Adrenal gland (tissue), 19 donors: ENCODE measurements at places on chromosomes 2 and 18. TPM values are rescaled to one million over a fixed set of nuclear protein-coding genes. Genes with fewer than 3 reads are reported as not detected.
A peak's percentile ranks its signal among the peaks of the same experiment; 100 is the strongest.

DNA sequence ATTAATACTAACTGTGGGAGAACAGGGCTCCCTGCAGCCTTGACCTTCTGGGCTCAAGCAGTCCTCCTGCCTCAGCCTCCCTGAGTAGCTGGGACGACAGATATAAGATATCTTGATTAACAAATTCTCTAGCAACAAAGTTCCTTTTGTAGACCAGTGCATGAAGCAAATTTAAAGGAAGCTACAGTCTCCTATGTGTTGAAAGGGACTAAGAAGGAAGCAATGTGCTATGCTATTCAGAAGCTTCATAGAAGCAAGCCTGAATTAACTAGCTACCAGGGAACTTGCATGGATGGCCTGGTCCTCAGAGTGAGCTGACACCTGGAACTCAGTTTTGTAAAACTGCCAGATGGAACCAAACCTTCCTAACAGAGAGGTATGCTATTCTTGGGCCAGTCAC lies 33.2 kb downstream of the RAPH1 start:
- no peak for DNase-seq
- no peaks in the 10 kb centered on the region for H3K4me1 ChIP-seq
- no peak overlapping the region for H3K27ac ChIP-seq
- H3K27me3 ChIP-seq, result no peaks in the 10 kb centered on the region
- no peaks in the 10 kb centered on the region for H3K36me3 ChIP-seq

- no peaks in the 10 kb centered on the region for H3K36me3 ChIP-seq
- H3K4me1 ChIP-seq, result no peaks in the 10 kb centered on the region
- no peak for DNase-seq
Observed at GRCh38 chr2:233341296-233341695, 13.0 kb upstream of the DGKD start.

GRCh38 chr2:43192744-43193651 lies 33.4 kb downstream of the ZFP36L2 start:
- no peak for DNase-seq
- no peaks in the 10 kb centered on the region for H3K27me3 ChIP-seq
- no peak overlapping the region for H3K4me3 ChIP-seq
- no peak overlapping the region for H3K27ac ChIP-seq
- H3K36me3 ChIP-seq, result no peaks in the 10 kb centered on the region
- no peaks in the 10 kb centered on the region for H3K4me1 ChIP-seq

DNA sequence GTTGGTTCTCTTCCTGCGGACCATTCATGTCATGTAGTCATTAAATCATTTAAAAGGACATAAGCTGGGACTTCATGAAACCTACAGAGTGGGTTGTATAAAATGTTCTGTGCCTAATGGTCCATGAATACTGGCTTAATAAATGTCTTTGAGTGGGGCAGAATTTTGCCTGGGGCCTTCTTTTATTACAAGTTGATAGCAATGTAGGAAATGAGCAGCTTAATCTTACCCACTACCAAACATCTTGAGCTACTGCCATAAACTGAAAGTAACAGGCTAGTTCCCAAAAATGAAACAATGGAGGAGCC lies 130.9 kb downstream of the TMEM17 start:
- H3K27ac ChIP-seq, result no peak overlapping the region
- no peak for DNase-seq
- no peaks in the 10 kb centered on the region for H3K27me3 ChIP-seq
- H3K36me3 ChIP-seq, result no peaks in the 10 kb centered on the region
- no peak overlapping the region for H3K4me3 ChIP-seq
- H3K4me1 ChIP-seq, result no peaks in the 10 kb centered on the region

GRCh38 chr2:118635891-118636290 lies 211.6 kb downstream of the EN1 start:
- no peaks in the 10 kb centered on the region for H3K4me1 ChIP-seq
- H3K27me3 ChIP-seq, result no peaks in the 10 kb centered on the region
- DNase-seq, result no peak
- H3K27ac ChIP-seq, result no peak overlapping the region
- H3K36me3 ChIP-seq, result no peaks in the 10 kb centered on the region

DNA sequence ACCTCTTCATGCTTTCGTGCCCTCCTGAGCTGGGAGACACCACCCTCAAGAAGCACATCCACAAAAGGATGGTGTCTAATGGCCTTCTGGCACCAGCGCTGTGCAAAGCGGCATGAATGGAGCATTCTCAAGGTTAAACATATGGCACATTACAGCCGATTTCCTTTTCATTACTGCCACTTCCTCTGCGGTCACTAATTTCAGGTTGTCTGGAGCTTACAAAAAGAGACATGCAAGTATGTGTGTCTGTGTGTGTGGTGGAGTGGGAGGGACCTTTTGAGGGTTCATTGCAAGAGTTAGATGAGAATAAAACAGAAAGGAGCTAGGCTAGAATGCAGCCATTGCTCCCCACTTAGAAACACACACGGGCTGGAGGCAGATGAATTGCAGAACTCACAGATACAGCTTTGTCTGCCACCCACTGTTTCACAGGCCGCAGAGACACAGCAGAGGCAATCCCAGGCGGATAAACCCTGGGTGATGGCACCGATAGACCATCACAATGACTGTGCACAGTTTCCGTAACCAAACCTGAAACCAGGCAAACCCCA lies 76.0 kb downstream of the TGIF1 start:
- H3K4me3 ChIP-seq, result no peak overlapping the region
- H3K27me3 ChIP-seq, result no peaks in the 10 kb centered on the region
- no peak overlapping the region for H3K27ac ChIP-seq
- no peak for DNase-seq

DNA sequence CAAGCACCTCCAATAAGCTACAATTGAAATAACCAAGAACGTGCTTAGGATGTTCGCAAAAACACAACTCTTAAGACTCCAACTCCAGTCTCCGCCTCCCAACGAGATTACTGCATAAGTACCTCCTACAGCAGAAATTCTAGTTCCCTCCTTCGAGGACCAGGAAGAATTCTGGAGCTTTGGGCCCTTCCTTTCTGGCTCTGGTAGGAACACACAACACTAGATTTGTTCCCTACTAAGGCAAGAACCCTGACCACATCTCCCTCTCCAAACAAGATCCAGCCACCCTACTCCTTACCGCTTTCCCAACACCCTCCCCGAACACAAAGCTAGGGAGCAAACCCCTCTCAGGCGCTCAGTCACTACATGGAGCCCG lies 721 bp downstream of the ADAM17 start:
- H3K36me3 ChIP-seq, result no peaks in the 10 kb centered on the region
- DNase-seq, result peak; percentile 51
- H3K4me1 ChIP-seq, result peaks cover 32% of the 10 kb centered on the region
- H3K27me3 ChIP-seq, result no peaks in the 10 kb centered on the region
- H3K4me3 ChIP-seq, result peak overlapping the region; percentile 89

DNA sequence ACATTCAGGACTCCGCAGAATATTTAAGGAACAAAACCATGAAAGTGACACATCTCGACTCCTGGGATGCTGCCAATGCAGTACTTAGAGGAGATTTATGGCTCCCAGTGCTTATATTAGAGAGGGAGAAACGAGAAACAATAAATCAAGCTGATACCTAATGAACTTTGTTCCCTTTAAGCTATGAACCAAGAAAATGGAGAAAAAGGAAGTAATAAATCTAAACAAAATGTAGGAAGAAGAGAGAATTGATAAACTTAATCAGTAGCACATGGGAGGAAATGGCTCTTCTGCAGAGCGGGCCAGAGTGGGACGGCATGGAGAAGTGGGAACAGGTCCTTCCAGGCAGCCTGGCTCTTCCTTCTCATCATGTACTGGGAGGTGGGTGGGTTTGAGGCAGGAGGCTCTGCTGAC lies 42.7 kb downstream of the NPPC start:
- peaks cover 7% of the 10 kb centered on the region for H3K4me1 ChIP-seq
- H3K27ac ChIP-seq, result no peak overlapping the region
- H3K4me3 ChIP-seq, result no peak overlapping the region
- H3K36me3 ChIP-seq, result no peaks in the 10 kb centered on the region

DNA sequence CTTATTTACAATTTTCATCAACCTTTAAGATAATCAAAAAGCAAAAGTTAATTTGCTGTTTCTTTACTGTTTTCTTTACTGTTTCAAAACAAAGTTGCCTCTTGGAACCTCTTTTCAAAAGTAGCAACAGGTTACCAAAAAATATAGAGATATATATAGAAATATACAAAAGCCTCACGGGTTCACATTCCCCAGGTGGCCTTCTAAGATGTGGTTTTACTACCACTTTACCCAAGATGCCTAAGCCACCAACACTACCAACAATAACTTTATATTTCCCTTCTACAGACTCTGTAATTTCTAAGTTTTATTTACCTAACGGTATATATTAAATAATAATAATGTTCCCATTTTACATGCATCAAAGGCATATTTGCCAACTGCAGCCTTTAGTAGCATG lies 4.9 kb downstream of the CYB5A start:
- DNase-seq, result no peak
- no peak overlapping the region for H3K4me3 ChIP-seq
- no peaks in the 10 kb centered on the region for H3K36me3 ChIP-seq
- H3K27me3 ChIP-seq, result no peaks in the 10 kb centered on the region
- H3K27ac ChIP-seq, result no peak overlapping the region

- H3K27me3 ChIP-seq, result no peaks in the 10 kb centered on the region
- no peak overlapping the region for H3K27ac ChIP-seq
- H3K4me3 ChIP-seq, result no peak overlapping the region
- no peaks in the 10 kb centered on the region for H3K4me1 ChIP-seq
- DNase-seq, result peak; percentile 74
Observed at GRCh38 chr2:67463810-67464209, 66.7 kb downstream of the ETAA1 start.

GRCh38 chr2:239611222-239611795 lies 210.5 kb upstream of the HDAC4 start:
- no peaks in the 10 kb centered on the region for H3K4me1 ChIP-seq
- no peak overlapping the region for H3K4me3 ChIP-seq
- H3K27ac ChIP-seq, result no peak overlapping the region
- no peaks in the 10 kb centered on the region for H3K27me3 ChIP-seq
- DNase-seq, result no peak

GRCh38 chr2:102975996-102976975 lies 214.5 kb downstream of the TMEM182 start:
- no peaks in the 10 kb centered on the region for H3K27me3 ChIP-seq
- no peaks in the 10 kb centered on the region for H3K36me3 ChIP-seq
- no peaks in the 10 kb centered on the region for H3K4me1 ChIP-seq
- H3K27ac ChIP-seq, result no peak overlapping the region

- peaks cover 3% of the 10 kb centered on the region for H3K4me1 ChIP-seq
- no peaks in the 10 kb centered on the region for H3K27me3 ChIP-seq
- H3K4me3 ChIP-seq, result no peak overlapping the region
- no peaks in the 10 kb centered on the region for H3K36me3 ChIP-seq
- DNase-seq, result no peak
- no peak overlapping the region for H3K27ac ChIP-seq
Observed at GRCh38 chr2:216807857-216808272, 52.0 kb downstream of the TNP1 start.

The ASXL3 gene
- 0.38 TPM for total RNA-seq

The ACMSD gene
- total RNA-seq, result 0.88 TPM

The FAM161A gene
- total RNA-seq, result 1.6 TPM

The HAUS1 gene
- 23.8 TPM for total RNA-seq

The MPP4 gene
- total RNA-seq, result 1.2 TPM

The FZD7 gene
- total RNA-seq, result 3.2 TPM

The ANKAR gene
- 5.9 TPM for total RNA-seq

The TTR gene
- not detected for total RNA-seq
